Activated CD4-positive, alpha-beta T cell treated with anti-CD3 and anti-CD28 coated beads for 1 hour (primary cell): ENCODE measurements at places on chromosomes 16 and 17.

- no peak for DNase-seq
These were observed 590 bp downstream of the TMEM219 start for GRCh38 chr16:29962344-29962994.

DNA sequence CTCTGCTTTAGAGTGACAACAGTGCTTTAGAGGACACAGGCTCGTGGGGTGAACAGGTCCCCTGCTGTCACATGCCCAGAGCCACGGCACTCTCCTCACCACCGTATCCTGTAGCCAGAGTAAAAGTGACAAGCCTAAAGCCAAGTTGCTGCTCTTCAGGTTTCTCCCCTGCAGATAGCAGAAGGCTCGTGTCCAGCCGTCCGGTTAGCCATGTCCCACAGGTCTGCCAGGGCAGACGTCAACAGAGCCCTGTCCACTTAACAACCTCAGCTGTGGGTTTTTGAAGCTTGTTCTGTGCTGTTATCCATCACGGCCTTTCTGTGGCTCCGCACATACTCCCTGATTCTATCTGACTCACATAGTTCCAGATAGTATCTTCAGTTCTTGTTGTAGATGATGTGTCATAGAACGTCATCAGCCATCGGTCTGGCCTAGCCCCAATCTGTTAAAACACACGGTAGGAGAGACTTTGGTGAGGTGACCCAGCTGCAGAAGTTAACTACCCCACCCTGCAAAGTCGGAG lies 100.7 kb downstream of the SOCS1 start:
- DNase-seq = no peak

- no peak for DNase-seq
These were observed 53.6 kb downstream of the GPRC5B start for GRCh38 chr16:19830902-19831560.

DNA sequence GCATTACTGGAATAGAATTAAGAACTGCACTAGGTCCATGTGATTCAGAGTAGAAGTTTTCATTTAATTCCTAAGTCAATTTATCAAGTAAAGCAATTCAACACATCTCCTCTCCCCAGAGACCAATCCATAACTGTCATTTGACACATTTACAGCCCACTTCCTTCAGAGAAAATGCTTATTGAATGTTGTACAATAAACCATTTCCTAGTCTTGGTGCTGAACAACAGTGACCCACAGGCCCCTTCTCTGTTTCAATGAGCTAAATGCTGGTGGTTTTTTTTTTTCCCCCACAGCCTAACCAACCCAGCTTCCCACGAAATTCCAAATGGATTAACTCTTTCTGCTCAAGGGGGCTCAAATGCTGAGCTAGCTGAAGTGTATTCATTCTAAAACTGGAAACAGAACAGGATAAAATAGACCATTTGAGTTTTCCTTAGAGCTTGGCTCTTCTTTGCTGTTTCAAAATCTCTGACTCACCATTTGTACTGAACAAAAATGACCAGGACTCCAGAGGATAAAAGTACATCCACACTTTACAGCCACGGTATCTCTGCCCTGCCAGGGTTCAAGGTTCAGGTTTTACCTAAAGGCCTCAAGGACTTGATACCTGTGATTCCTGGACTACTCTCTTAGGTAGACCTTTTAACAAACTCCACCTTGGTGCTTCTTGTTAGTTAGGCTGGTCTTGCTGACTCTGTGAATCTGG lies 62.3 kb downstream of the TMEM100 start:
- DNase-seq = no peak

DNA sequence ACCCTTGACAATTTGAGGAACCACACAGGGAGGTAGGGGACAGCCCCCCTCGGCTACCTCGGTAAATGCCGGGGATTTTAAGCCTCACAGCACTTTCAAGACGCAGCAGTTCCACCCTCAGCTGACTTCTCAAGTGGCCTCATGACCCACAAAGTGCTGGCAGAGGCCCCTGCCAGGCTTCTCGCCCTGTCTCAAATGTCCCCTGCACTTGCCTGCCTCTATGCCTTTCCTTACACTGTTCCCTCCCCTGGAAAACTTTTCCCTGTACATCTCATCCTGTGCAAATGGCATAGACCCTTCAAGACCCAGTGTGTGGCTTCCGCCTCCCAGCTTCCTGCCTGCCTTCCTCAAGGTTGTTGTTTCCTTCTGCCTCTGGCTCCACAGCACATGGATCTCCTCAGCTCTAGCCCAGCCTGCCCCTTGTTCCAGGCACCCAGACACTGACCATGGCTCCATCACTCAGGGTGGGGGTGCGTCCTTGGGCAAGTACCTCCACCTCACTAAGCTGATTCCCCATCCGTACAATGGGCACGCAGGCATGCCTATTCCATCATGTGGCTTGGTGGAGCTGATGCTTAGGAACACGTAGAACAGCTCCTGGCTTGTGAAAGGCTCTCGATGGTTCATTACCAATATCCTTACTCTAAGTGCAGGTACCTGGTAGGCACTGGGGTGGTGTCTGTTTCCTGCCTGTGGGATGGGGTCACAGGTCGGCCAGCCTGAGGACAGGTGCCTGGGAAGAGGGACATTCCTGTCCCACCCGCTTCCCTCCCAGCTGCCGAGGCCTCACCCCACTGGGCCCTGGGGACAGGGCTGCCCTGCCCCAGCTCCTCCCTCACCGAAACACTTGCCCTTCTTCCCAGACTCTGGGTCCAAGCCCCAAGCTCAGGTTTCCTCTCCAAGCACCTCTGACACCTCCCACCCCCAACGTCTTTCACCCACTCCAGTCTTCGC lies 24.0 kb downstream of the MMP15 start:
- DNase-seq = no peak

- DNase-seq = no peak
These were observed 56.4 kb upstream of the AKTIP start for GRCh38 chr16:53559270-53559951.

DNA sequence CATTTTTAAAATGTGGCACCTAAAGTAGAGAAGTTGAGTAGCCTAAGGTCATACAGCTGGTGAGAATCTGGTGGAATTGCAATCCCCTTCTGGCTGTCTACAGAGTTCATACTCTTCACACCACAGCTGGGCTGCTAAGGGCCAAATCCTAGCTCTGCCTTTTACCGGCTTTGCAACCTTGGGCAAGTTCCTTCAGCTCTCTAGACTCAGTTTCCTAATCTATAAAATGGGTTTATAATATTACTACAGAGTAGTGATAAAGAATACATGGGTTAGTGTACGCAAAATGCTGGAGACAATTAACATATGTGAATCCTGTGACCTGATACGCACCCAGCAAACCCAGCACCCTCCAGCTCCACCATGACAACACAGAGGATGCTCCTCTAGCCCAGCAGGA lies 298.2 kb upstream of the MAF start:
- DNase-seq = no peak

DNA sequence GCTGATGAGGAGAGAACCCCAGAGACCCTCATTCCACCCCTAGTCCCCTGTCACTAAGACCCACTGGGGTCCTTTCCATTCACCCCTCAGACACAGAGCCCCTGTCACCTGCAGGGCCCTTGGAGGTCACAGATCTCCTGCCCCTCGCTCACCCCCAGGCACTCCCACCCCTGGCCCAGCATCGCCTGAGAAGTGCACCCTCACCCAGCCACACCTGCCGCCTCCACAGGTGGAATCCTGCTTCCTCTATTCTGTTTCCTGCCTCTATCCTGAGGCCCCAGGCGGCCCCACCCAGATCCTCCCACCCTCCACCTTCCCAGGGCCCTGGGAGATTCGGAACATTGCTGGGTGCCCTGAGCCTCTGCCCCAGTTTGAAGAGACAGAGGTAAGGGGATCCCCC lies 13.8 kb upstream of the KRT17 start:
- DNase-seq = no peak

- no peak for DNase-seq
These were observed 96.6 kb downstream of the NXN start for GRCh38 chr17:882827-883585.

DNA sequence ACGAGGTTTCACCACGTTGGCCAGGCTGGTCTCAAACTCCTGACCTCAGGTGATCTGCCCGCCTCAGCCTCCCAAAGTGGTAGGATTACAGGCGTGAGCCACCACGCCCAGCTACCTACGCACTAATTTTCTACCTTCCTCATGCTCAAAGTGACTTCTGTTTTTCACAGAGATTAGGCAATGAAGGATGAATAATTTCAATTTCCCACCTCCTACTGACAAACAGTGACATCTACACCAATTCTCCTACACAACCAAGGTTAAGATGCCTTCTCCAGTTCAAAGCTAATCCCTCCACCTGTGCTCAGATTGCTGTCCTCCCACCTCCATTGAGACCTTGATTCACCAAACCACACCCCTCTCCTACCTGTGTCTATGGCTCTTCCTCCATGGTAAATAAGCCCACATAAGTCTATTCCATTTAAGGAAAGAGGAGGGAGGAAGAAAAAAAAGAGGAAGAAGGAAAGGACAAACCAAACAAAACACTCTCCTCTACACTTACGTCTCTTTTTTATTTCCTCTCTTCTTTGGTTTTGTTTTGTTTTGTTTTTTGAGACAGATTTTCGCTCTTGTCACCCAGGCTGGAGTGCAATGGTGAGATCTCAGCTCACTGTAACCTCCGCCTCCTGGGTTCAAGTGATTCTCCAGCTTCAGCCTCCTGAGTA lies 5.5 kb upstream of the MED11 start:
- DNase-seq = no peak

GRCh38 chr17:37476431-37477120 lies 13.1 kb upstream of the DUSP14 start:
- DNase-seq = no peak

GRCh38 chr16:64287655-64288528 lies 834.0 kb downstream of the CDH11 start:
- DNase-seq = no peak

DNA sequence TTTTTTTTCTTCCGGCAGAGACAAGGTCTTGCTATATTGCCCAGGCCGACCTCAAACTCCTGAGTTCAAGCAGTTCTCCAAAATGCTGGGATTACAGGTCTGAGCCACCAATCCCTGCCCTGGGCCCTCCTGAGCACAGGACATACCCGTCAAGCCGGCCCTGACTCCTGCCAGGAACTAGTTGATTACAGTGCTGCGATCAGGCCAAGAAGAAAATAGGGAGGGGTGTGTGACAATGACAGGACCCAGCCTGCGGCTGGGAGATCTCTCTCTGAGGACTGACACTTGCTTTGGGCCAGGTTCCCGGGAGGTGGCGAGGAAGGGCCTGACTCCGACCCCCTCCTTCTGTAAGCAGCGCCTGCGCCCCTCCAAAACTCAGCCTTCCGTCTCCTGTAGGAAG lies 276.6 kb downstream of the MRTFB start:
- no peak for DNase-seq

GRCh38 chr16:86858501-86858900 lies 280.2 kb downstream of the FOXL1 start:
- DNase-seq = no peak

GRCh38 chr17:4453812-4454591 lies 20.3 kb downstream of the SPNS3 start:
- DNase-seq = no peak

GRCh38 chr17:44672479-44673093 lies 16.3 kb downstream of the MEIOC start:
- no peak for DNase-seq

DNA sequence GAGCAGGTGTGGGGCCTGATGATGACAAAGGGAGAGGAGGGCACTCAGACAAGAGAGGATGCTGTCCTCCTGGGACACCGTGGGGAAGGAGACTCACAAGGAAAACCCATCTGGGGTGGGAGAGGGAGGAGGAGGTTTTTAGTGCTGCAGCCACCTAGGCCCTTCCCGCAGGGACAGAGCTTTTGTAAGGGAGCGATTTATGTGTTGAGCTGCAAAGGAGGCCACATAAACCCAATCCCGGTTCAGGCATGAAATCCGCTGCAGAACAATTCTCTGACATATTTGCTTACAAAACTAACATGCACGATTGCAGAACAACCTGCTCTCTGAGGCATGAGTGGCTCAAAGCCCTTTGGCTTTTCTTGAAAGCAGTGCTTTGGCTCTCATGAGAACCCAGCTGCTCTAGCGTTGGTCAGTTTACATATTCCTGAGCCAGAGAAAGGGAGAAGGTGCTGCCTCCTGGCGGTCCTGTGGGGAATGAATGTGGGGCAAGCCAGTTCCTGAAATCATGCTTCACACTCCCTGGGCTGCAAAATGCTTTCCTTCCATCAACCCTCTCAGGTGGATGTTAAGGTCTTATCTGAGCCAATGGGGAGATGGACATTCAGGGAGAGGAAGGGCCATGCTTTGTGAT lies 122.4 kb upstream of the NLRP1 start:
- DNase-seq = peak; percentile 39

DNA sequence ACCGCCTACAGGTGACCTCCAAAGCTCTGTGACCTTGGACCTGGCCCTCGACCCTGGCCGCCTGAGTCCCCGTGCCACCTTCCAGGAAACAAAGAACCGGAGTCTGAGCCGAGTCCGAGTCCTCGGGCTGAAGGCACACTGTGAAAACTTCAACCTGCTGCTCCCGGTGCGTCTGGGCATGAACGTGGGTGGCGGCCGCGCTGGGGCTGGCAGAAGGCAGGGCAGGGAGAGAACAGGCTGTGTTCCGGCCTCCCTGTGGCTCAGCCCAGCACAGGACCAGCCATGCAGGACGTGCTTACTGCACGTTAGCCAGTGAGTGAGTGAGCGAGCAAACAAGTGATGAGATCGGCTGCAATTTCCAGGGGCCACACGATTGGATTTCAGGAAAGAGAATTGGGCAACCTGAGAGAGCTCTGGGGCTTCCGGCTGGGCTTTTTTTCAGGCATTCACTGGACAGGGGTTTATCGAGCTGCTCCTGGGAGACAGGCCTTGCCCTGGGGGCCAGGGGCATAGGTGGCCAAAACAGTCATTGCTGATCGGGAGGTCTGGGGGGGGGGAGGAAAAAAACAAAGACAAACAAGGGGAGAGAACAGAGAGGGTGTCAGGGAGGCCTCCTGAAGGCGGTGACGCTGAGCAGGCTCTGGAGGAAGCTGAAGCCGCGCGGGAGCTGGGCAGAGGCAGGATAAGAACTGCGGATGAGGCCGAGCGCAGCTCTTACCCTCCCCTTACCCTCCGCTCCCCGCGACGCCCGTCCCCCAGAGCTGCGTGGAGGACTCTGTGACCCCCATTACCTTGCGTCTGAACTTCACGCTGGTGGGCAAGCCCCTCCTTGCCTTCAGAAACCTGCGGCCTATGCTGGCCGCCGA lies 16.9 kb downstream of the ITGAX start:
- no peak for DNase-seq

DNA sequence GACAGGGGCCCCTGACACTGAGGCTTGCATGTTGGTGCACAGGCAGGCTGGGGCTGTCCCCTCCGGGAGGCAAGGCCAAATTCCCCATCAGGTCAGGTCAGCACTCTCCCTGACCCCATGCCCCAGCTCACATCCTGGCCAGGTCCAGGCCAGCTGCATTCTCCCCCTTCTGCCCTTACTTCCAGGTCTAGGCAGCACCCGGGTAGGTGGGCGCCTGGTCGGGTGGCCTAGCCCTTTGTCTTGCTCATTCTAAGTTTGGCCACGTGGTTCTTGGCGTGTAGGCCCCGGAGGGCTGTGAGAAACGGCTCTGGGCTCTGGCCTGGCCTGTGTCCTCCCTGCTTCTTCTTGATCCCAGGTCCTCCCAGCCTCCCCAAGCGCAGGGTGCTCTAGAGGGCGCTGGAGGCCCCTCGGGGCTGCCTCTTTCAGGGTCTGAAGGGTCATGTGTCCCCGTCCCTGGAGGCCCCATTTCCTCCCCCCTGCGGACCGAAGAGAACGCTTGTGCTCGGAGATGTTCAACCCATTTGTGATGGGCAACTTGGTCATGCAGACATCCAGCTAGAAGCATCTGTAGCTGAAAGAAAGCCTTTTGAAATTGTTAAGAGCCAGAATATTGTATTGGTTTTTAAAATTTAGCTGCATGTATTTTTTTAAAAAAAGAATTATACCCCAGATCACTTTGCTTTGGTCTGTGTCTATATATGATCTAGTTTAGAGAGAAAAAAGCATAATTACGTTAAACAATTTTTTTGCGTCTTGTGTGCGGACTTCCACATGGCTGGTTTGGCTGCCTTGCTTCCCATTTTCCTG lies 6.7 kb downstream of the BAHCC1 start:
- DNase-seq = no peak
